ENCODE measurements at places on chromosomes 7 and 10.

DNA sequence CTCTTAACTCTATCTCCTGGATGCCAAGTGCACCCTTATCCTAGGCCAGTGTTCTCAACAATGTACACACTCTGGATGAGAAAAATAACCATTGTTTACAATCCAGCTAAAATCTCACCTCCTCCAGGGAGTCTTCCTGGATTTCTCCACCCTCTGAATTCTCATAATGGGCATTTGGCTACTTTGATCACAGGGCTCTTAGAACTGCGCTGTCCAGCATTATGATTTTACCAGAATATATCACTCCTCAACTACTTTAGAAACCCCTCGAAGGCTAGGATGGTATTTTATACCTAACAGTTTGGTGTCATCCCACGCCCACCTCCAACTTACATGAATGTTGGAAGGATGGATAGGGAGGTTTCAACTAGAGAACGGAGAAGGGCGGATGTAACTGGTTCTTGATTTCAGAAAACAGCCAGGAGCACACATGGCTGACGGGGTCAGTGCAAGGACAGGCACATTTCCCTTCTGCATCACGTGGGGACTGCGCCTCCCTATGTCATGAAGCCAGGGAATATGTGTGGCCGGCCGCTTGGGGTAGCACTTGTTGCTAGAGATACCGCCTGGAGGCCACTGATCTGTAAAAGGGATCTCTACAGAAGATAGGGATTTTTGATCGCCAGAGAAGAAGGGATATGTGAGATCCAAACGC is 1.2 kb upstream of the ATP6V0E2 start:
- DNase-seq, result peak; percentile 60

DNA sequence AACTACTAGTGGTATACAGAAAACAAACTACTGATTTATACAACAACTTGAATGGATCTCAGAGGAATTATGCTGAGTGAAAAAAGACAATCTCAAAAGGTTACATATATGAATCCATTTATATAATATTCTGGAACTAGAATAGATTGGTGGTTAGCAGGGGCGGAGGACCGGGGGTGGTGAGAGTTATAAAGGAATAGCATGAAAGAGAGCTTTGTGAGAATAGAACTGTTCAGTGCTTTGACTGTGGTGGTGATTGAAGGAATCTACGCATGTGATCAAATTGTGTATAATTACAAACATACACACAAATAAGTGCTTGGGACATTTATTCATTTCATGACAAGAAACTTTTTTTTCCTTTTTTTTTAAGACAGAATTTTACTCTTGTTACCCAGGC is 19.6 kb downstream of the RAB19 start:
- no peak for DNase-seq

DNA sequence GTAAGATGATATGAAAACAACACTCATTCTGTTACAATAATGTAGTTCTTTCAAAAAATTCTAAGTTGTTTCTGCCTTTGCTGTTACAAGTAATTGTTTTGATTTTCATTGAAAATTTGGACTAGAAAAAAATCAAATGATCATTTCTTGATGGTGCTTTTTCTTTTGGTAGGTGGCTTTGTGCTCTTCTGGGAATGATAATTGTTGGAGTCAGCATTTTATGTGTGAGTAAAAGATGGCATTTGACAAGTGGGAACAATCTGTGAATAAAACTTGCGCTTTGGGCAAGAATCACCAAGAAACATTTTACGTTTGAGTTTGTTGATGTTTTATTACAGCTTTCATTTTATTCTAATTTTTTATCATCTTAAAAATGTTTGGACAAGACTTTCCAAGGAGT is 25.9 kb downstream of the SLC18A2 start:
- no peak for DNase-seq

DNA sequence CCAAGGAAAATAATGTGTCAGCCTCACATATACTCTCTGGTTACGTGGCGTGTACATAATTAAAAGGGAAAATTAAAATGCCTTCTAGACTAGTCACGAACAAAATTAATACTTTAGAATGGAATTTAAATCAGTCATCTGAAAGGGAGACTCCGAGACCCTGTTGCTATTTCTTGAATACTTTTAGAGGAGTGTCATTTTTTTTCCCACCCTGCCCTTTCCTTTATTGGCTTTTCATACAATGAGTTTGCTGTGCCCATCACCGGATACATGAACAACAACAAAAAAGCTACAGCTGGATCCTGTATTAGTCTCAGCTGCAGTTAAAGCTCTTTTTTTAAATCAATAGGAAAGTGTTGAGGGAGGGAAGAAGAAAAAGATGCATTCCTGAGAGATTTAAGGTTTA is 20.1 kb downstream of the CYTH3 start:
- DNase-seq, result no peak

- DNase-seq, result no peak
Measured at GRCh38 chr7:21587139-21587784, 44.4 kb downstream of the DNAH11 start.

- DNase-seq, result no peak
Measured at GRCh38 chr10:21926949-21927348, 76.6 kb downstream of the DNAJC1 start.

- no peak for DNase-seq
Measured at GRCh38 chr7:15403751-15404150, 158.1 kb downstream of the AGMO start.

DNA sequence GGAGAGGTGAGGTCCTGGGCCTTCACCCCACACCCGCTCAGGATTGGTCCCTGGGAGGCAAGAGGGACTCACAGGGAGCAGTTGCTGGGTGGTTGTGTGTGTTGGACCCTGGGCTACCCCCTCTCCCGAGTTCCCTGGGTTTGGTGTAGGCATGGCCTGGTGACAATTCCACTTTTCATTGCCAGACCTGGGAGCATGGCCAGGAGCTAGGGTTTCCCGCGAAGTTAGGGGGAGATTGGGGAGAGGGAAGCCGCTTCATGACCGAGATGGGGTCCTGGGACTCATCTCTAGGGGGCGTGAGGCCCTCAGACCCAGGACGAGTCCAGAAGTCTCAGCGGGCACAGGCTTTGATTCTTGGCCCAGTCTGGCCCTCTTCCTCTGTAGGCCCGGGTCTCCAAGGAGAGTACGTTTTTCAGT is 606 bp downstream of the PALD1 start:
- no peak for DNase-seq

GRCh38 chr7:147079921-147080420 is 963.4 kb downstream of the CNTNAP2 start:
- no peak for DNase-seq

- DNase-seq, result no peak
Measured at GRCh38 chr7:101952355-101953247, 135.2 kb downstream of the CUX1 start.

DNA sequence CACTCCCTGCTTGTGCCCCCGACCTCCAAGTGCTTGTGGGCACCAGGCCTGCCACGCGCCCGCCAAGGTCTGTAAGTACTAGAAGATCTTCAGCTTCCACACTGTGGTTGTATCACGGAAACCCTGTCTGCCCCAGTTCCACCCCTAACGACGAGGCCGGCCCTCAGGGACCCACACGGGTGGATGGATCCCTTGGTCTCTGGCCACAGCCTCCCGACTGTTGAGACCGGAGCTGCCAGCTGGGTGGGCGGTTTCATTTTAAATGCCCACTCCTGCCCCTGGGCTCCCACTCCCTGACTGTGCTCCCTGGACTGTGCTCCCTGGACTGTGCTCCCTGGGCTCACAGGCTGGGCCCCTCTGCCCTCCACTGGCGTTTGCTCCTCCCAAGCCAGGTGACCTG is 50.1 kb downstream of the DPYSL4 start:
- no peak for DNase-seq

GRCh38 chr10:131700032-131700431 is 200.8 kb upstream of the PPP2R2D start:
- no peak for DNase-seq

DNA sequence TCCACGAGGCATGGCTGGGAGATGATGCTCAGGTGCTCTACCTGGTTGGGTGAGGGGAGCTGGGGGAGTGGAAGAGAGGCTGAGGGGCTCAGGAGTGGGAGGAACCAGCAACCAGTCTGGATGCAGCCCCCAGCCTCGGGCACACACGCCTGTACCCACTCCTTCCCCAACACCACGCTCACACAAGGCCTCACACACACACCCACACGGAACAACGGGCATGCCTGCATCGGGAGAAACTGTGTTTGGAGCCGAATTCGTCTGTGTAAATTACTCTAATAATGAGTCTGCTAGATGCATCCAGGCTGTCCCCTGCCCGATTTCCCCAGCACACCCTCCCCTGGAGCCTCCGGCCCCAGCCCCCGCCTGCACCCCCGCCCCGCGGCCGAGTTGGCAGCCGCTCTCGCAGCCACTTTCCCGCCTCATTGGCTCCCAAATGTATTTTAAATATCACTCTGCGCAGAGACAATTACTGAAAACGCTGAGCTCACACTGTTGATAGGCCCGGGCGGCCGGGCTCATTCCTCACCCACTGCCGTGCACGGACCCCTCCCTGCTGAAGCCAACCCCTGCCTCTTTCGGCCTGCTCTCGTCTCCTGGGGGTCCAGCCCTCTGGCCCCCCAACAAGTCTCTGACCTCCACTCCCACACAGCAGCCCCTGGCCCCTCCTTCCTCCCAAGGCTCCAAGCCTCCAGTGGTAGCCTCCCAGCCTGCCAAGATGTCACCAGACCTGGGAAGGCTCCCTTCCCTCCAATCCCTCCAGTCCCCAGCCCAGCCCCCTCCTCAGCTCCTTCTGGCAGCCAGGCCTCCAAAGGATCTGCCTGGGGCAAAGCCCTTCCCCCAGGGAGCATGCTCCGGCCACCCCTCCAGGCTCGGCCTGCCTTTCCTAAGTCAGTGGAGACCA is 11.1 kb downstream of the H2BK1 start:
- DNase-seq, result peak; percentile 27

- no peak for DNase-seq
Measured at GRCh38 chr10:72736828-72737220, 44.9 kb downstream of the MCU start.

DNA sequence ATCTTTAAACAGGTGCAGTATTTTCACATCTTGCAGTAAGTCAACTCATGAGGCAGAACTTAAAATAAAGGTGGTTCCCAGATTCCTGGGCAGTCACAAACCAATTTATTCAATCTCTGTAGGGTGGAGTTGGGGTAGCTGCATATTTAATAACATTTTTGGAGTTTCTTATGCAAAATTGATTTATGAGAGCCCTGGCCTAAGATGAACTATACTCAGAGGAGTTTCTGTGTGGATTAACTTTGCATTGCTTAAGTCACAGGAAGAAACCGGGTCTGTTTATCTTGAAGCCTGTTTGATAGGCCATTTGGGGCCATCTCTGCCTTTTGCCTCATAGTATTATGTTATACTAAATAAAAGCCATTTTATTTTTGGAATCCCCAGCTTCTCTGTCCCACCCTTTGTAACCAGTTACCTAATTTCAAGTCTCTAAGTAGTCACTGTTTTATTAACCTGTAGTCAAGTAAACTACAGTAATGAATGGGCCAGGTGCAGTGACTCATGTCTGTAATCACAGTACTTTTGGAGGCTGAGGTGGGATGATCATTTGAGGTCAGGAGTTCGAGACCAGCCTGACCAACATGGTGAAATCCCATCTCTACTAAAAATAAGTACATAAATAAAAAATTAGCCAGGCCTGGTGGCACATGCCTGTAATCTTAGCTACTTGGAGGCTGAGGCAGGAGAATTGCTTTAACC is 104.4 kb upstream of the FAM3C start:
- no peak for DNase-seq

DNA sequence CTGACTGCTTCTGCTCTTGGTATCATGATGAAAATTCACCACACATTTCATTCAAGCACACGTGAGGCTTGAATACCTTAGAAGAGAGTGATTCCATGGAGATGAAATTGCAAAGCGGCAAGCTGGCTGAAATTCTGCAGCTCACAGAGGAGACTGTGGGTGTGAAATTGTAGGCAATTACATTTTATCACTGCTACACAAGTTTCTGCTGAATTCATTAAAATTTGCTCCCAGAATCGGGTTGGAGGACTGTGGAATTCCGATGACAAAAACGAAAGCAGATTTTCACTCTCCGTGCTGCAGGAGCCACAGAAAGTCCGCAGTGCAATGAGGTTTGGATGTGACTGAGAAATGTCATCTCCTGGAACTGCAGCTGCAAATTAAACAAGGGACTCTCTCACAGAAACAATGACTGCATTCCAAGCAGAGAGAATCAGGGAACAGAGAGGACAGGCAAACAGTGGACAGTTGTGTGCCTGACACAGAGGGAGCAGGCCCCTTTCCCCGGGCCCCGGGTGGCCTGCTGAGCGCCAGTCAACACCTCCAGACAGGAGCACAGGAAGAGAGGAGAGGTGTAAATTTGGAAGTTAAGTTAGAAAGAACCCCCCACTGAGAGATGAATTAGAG is 109.1 kb downstream of the C10orf90 start:
- DNase-seq, result no peak

DNA sequence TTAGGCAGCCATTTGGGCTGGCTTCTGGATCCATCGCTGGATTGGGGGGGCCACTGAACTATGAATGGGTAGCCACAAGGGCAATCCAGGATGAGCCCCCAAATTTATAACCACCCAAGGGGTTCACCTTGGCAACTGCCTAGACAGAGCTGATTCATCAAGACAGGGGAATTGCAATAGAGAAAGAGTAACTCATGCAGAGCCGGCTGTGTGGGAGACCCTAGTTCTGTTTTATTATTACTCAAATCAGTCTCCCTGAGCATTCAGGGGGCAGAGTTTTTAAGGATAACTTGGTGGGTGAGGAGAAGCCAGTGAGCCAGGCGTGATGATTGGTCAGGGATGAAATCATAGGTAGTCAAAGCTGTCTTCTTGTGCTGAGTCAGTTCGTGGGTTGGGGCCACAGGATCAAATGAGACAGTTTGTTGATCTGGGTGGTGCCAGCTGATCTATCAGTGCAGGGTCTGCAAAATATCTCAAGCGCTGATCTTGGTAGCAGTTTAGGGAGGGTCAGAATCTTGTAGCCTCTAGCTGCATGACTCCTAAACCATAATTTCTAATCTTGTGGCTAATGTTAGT is 57.9 kb downstream of the DNAJB9 start:
- no peak for DNase-seq

DNA sequence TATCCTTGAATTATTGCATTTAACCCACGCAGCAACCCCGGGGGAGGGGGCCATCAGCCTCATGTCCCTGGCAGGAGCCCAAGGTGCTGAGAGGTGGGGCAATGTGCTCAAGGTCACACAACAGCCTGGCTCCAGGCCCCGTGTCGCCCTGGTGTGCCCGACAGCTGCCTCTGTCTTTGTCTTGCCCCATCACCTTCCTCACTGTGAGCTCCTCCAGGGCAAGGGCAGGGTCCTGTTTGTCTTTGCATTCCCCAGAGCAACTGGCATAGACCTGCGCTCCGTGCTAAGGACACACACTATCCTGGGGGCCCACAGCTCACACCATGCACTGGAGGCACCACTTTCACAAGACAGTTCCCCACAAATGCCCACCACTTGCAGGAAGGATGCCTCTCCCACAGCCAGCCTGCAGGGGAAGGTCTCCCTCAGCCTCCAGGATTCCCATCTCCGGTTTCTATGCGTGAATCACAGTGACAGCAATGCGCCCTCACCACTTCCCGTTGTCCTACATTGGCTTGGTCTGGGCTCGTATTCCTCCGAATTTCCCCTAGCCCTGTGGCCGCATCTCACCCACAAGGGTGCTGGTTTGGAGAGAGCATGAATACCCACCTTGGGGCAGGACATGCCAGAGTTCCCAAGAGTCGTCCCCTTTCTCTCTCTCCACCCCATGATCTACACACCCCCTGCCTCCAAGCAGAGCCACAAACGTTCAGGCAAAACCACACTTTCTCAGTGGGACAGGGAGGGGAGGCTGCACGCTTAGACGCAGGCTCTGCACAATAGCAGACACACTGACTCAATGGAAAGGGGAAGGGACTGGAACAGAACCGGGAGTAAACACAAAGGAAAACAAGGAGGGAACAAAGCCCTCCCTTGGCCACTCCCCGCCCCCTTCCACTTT is 10.3 kb downstream of the ITPRIP start:
- peak; percentile 62 for DNase-seq

- no peak for DNase-seq
Measured at GRCh38 chr7:28729727-28730126, 228.4 kb downstream of the TRIL start.

Measured in NCI-H345 (cell line).